ENCODE measurements at places on chromosomes 12 and 14. TPM values are rescaled to one million over a fixed set of nuclear protein-coding genes. Genes with fewer than 3 reads are reported as not detected.

NDUFA9 gene
- 42.6 TPM for total RNA-seq

GRCh38 chr12:113240395-113240794 is 19.1 kb downstream of the TPCN1 start:
- H3K4me1 ChIP-seq, result peaks cover 25% of the 10 kb centered on the region
- no peak for DNase-seq
- H3K27me3 ChIP-seq, result no peaks in the 10 kb centered on the region
- no peak overlapping the region for H3K4me3 ChIP-seq

- peaks cover 3% of the 10 kb centered on the region for H3K4me1 ChIP-seq
- H3K36me3 ChIP-seq, result no peaks in the 10 kb centered on the region
- no peak overlapping the region for H3K27ac ChIP-seq
- H3K27me3 ChIP-seq, result no peaks in the 10 kb centered on the region
- no peak for DNase-seq
These were observed 167.1 kb upstream of the SOX5 start for GRCh38 chr12:24116548-24116947.

DNA sequence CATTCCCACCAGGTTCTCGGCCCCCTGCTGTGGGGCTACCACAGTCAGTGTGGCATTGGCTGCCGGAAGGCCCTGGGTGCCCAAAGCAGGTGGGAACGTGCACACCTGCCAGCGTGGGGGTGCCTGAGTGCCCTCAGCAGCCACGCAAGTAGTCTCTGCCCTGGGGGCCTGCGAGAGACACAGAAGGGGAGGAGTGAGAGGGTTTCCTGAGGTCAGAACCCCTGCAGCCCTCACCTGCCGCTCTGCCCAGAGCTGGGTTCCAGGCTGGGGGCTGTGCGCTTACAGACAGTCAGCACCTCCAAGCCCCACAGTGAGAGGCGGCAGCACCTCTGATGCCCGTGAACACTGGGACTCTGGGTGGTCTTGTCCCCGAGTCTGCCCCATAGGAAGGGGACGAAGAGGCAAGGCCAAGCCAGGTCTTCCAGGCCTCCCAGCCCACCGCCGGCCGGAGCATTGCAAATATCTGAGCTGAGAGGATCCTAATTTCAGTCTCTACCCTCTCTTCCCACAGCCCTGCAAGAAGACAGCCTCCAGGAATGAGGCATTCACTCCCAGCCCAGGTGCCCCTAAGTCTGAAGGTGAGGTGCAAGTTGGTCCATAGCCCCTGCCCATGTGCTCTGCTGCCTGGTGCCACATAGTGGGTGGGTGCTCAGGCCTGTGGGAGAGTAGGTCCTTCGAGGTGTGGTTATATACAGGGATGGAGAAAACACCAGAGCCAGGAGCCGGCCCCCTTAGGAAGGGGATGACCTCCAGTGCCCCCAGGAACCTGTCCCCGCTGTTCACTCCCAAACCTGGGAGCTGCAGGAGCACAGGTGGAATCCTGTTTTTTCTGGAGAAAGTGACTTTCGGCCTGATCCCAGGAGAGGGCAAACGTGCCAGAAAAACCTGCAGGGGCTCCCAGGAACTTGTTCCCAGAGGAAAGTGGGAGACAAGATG is 291.1 kb upstream of the RTL1 start:
- H3K27me3 ChIP-seq, result no peaks in the 10 kb centered on the region
- no peaks in the 10 kb centered on the region for H3K36me3 ChIP-seq
- no peaks in the 10 kb centered on the region for H3K4me1 ChIP-seq
- no peak overlapping the region for H3K4me3 ChIP-seq

- H3K36me3 ChIP-seq, result peaks cover 22% of the 10 kb centered on the region
- peak overlapping the region; percentile 94 for H3K4me3 ChIP-seq
- H3K27me3 ChIP-seq, result no peaks in the 10 kb centered on the region
- H3K4me1 ChIP-seq, result peaks cover 31% of the 10 kb centered on the region
- H3K27ac ChIP-seq, result peak overlapping the region; percentile 84
- peak; percentile 54 for DNase-seq
These were observed 2.0 kb downstream of the TPI1 start for GRCh38 chr12:6869049-6870021.

DNA sequence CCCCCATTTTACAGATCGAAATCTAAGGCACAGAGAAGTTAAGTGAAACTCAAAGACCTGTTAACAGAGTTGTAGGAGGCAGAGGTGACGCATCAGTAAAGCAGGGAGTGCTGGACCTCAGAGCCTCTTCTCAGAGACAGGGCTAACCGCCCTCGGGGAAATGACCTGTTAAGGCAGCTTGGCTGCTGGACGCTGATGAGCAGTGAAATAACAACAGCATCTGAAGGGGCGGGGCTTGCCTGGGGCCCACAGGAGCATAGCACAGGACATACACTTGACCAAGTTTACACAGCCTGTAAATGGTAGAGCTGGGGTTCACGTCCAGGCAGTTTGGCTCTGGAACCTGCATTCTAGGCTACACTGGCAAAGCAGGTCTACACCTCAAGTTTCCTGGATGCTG is 39.3 kb downstream of the LRTM2 start:
- no peaks in the 10 kb centered on the region for H3K36me3 ChIP-seq
- H3K4me3 ChIP-seq, result no peak overlapping the region
- H3K4me1 ChIP-seq, result no peaks in the 10 kb centered on the region
- no peak overlapping the region for H3K27ac ChIP-seq
- DNase-seq, result no peak

ANO2 gene
- total RNA-seq, result not detected

- H3K27me3 ChIP-seq, result no peaks in the 10 kb centered on the region
- DNase-seq, result no peak
- H3K4me3 ChIP-seq, result no peak overlapping the region
These were observed 27.3 kb downstream of the ABCD2 start for GRCh38 chr12:39592295-39592694.

Data from fibroblast of lung (primary cell).